ENCODE measurements at places on chromosomes 5 and 9.

- DNase-seq = no peak
Measured at GRCh38 chr9:101907466-101907865, 169.0 kb upstream of the GRIN3A start.

GRCh38 chr5:133372293-133372937 lies 239.9 kb downstream of the FSTL4 start:
- no peak for DNase-seq

DNA sequence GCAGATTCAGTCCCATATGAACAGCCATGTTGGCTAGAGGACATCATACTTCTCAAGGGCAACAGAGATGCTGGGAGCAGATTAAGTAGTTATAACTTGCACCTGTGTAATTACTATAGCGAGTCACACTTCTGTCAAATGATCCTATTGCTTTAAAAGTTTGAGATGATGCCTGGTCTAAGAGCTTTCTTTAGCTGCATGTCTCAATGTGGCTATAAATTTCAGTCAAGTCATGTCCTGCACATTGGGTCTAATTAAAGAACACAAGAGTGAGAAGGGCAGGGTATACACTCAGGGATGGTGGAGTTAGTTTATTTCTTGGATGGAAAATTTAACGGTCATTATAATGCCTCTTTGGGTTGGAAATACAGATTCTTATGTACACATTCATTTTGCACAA lies 557.3 kb downstream of the RAB3C start:
- DNase-seq = no peak

GRCh38 chr9:16637218-16637617 lies 233.3 kb downstream of the BNC2 start:
- DNase-seq = no peak

GRCh38 chr9:110615498-110615897 lies 36.0 kb upstream of the SVEP1 start:
- DNase-seq = no peak

DNA sequence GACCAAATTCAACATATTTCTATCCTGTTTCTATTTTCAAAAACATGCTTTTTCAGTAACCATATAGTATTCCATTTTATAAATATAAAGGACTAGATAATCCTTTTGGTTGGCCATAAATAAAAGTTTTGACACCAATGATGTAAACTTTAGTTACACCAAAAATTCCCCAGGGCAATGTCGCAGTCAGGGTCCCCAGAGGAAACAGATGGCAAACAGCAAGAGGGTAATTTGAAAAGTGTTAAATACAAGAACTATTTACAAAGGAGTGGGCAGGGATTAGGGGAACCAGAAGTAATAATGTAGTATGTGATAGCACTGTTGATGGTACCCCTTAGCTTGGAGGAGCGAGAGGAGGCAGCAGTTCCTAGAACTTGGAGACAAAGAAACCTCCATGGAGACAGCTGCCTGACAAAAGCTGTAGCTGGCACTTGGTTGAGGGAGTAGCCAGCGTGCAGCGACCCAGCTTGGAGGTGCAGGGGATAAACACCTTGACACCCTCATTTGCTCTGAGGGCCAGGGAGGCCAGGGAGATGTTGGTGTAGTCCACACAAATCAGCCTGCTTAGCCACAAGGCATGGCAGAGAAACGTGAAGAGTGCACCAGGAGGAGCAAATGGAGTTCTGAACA lies 18.3 kb upstream of the MSANTD3 start:
- DNase-seq = no peak

DNA sequence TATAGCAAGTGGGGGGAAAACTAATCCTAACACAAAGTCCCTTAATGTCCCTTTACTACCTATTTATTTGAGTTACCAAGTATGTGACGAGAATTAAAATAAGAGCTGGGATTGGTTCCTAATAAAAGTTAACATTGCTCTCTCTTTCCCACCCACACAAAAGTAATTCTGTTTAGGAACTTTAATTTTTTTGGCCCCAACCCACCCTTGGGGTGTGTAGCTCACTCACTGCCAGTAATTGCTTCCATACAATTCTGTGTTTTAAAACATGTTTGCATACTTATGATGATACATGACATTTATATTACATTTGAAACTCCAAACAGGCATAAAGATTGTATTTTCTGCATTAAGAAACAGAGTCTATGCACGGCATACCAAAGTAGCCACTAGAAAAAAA lies 106.5 kb downstream of the BNC2 start:
- no peak for DNase-seq

DNA sequence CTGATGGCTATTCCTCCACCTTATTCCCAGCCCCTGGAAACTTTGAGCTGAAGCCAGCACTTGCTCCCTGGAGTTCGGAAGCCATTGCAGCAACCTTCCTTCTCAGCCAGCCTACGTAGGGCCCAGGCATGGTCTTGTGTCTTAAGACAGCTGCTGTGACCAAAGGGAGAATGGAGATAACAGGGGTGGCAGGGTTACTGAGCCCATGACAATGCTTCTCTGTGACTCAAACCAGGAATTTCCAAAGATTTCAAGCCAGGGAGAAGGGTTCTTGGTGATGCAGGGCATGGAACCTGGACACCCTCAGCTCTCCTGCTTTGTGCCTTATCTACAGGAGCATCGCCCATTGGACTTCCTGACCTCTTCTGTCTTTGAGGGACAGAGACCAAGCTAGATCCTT lies 12.2 kb downstream of the SLC31A2 start:
- no peak for DNase-seq

- DNase-seq = no peak
Measured at GRCh38 chr9:76027416-76027815, 136.9 kb downstream of the PCSK5 start.

DNA sequence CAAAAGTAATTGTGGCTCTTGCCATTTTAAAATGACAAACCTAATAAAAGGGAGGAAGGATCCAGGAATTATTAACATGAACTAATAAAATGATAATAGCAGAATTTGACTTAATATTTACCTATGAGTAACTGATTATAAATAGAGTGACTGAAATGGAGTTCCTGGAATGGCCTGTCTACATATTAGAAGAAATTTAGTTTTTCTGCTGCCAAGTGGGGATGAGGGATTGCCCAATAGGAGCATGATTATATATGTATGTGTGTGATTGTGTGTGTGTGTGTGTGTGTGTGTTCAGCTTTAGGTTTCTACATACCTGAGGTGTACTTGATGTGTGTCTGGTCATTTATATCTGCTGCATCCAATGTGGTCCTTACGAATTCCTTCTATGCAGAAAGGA lies 36.6 kb upstream of the ITGA1 start:
- no peak for DNase-seq

DNA sequence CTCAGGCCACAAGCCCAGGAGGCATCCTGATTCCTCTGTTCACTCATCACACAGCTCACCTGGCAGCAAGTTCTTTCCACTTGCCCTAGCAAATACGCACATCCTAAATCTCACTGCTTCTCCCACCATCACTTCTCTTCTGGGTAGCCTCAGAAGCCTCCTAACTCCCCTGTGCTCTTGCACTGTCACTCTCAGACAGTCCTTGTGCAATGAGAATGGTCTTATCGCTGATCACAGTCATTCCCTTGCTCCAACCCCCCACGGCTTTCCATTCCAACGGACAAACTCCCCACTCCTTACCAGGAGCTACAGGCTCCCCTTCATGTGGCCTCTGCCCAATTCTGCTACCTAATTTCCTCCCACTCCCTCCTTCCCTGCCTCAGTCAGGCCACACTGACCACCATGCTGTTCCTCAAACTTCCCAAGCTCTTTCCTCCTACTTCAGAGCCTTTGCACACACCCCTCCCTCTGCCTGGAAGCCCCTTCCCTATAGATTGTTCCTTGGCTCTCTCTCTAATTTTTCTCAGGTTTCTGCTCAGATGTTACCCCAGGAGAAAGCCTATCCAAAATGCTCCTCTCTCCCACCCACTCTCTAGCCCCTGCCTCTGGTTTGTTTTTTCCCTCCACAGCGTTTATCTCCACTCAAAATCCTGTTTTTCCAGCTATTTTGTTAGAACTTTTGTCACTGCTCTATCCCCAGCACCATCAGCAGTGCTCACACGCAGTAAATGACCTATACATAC lies 34.1 kb upstream of the TNFAIP8 start:
- DNase-seq = no peak

DNA sequence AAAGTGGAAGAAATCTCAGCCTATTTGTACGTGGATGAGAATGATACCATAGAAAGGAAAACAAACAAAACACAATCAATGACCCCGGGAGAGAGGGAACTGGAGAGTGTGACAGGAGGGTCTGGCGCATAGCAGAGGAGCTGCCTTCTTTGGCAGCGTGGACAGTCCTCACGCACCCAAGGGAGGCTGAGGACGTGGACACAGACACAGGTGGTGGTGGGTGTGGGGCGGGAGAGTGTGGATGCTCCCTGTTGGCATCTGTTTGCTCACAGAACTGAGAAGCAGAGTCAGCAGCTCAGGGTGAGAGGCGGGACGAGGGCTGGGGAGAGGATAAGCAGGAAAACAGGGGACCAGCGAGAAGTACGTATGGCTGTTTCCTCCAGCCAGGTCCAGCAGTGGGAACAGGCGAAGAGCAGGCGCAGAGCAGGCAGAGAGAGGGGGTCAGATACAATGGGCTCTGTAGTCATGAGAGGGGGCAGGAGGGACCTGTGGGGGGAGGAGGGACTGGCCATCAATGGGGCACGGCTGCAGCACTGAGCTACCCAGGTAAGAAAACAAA lies 10.0 kb downstream of the CMBL start:
- DNase-seq = no peak

- no peak for DNase-seq
Measured at GRCh38 chr9:109098171-109098959, 21.4 kb downstream of the TMEM245 start.

DNA sequence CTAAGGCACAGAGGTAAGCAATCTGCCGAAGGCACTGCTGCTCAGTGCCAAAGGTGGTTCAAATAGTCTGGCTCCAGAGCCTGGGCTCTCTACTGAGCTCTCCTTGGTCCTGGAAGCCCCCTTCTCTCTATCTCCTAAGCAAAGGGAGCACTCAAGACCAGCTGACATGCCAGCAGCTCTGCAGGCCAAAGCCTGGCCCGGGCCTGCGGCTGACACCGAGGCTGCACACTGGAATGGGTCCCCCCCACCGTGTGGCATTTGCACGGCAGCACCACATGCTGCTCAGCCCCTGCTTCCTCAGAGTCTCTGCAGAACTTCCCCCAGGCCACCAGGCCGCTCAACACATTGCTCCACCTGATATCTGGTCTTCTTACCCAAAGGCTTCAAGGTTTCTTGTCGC lies 57.8 kb upstream of the GOLPH3 start:
- DNase-seq = no peak

DNA sequence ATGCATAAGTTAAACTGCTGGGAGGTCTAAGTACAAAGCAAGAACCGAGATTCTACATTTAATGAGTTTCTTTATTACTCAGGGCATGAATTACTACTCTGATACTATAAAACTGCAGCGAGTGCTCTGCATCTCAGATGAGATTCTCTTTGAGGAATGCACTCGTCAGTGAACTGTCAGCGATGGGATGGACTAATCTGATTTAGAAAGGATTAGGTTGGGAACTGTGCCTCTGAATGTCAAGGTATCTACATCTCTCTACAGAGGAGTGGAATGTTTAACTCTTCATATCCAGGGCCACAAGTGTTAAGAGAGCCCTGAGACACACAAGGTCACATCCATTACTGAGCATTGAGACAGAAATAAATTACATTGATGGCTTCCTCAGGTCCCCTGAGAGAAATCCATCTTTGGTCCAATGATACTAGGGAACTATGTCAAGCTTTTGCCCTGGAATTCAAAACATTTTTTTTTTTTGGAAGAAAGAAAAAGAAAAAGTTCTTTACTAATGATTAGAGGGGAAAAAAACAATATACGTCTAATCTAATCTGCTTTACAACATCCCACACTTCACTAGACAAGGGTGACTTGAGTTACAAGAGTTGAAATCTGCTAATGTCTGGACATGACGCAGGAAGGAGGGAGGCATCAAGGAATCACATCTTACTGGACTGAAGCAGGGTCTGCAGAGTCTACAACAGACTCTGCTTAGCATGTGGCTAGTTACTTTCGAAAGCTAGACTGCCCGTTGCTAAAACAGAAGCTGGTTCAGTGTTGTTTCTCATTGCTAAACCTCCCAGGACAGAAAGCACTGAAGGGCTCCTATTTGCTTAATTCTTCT lies 270.0 kb upstream of the TLE4 start:
- no peak for DNase-seq

GRCh38 chr5:72433522-72433921 lies 73.7 kb downstream of the ZNF366 start:
- no peak for DNase-seq

- no peak for DNase-seq
Measured at GRCh38 chr5:179536676-179537075, 13.7 kb upstream of the RUFY1 start.

- no peak for DNase-seq
Measured at GRCh38 chr5:56108246-56108645, 113.5 kb upstream of the IL6ST start.

DNA sequence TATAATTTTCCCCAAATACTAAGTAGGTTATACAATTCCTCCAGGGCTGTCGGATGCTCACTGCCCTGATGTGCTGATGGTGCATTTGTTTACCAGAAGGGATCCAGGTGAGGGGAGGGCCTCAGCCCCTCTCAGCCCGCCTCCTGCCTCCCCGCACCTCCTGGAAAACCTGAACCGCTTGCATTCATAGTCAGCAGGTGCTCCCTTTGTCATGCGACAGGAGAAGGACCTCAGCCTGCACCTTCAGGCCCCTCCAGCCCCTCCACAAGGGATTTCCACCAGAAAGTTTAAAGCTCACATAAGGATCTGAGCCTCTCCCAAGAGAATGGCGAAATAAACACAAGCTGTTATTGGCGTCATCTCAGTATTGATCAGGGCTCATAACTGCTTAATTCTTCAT lies 36.5 kb upstream of the NTNG2 start:
- no peak for DNase-seq

- DNase-seq = no peak
Measured at GRCh38 chr9:3875361-3876132, 349.7 kb upstream of the RFX3 start.

All from bone marrow (tissue), 2 donors.